Left kidney (tissue), 8 donors: ENCODE measurements at places on chromosomes 1 and 21. TPM values are rescaled to one million over a fixed set of nuclear protein-coding genes. Genes with fewer than 3 reads are reported as not detected.

GRCh38 chr1:13759072-13759471 lies 59.1 kb downstream of the PRDM2 start:
- peak; percentile 70 for DNase-seq

Gene CYP4Z1
- 0.52 TPM for polyA plus RNA-seq

GRCh38 chr1:28917757-28918118 lies 3.4 kb downstream of the EPB41 start:
- DNase-seq, result no peak

Gene SAMD13
- polyA plus RNA-seq, result 6.6 TPM

Gene LIN28A
- polyA plus RNA-seq, result 0.15 TPM

GRCh38 chr1:10697621-10698160 lies 98.8 kb downstream of the CASZ1 start:
- DNase-seq, result no peak

GRCh38 chr1:13479171-13479856 lies 34.5 kb downstream of the LRRC38 start:
- DNase-seq, result no peak

Gene FBXO28
- 39.1 TPM for polyA plus RNA-seq
